NCI-H1694 (cell line): ENCODE measurements at places on chromosomes 2 and 18.

DNA sequence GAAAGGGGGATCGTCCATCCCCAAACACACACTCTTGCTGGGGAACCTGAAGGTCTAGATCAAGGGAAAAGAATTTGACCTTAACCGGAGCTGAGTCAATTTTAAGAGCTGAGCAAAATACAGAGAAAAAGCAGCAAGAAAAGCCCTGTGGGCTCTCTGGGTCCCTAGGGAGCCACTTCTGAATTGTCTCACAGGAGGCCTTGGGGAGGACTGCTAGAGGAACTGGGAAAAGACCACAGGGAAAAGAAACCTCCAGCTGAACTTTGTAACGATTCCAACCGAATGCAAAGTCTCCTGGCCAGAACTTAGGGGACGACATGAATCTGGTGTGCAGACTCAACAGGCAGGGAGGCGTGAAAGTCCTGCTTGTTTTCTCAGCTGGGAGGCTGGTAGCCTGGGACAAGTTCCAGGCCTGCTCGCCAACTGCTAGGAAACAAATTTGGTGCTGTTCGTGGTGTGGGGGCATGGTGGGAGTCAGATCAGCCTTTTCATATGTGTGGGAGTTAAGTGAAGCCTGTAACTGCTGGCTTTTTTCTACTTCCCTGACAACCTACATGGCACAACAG, 644.6 kb upstream of the CNTNAP5 start:
- no peak for DNase-seq

- DNase-seq, result peak; percentile 93
These were observed 66.8 kb upstream of the FZD7 start for GRCh38 chr2:201966691-201967438.

- DNase-seq, result no peak
These were observed 33.5 kb upstream of the IL1R1 start for GRCh38 chr2:102109016-102109415.

DNA sequence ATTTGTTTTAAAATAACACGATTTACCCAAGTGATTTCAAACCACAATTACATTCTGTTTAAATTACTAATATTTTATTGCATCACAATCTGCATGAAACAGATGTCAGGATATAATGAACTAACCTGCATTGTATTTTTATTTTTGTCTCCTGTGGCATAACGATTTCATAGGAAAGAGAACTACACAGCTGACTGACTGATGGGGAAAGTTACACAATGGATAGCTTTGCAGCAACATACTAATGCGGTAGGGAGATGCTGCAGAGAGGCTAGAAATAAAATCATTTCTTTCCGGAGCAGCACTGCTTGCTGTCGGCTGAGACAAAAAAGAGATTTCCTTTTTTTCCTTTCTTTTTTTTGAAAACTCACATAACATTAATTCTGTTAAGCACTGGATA, 36.9 kb downstream of the SCN1A start:
- DNase-seq, result no peak

DNA sequence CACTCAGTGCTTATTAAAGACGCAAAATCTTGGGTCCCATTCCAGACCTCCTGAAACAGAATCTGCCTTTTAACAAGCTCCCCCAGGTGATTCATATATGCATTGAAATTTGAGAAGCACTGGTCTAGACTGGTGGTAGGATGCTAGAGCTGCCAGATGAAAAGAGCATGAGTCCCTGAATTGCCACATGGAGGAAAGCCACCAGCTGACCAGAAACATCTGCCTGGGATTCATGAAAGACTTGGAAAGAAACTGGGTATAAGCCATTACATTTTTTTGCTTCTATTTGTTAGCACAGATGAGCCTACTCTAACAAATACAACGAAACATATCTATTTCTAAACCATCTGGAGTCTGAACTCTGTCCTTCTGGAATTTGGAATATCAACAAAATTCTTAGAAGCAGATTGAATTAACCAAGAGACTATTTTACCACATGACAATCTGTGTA, 228.9 kb downstream of the RBM43 start:
- DNase-seq, result peak; percentile 61

- DNase-seq, result no peak
These were observed at the start of gene ZBTB7C for GRCh38 chr18:48408727-48409590. ZBTB7C (minus strand) TSS chr18:48409383.

DNA sequence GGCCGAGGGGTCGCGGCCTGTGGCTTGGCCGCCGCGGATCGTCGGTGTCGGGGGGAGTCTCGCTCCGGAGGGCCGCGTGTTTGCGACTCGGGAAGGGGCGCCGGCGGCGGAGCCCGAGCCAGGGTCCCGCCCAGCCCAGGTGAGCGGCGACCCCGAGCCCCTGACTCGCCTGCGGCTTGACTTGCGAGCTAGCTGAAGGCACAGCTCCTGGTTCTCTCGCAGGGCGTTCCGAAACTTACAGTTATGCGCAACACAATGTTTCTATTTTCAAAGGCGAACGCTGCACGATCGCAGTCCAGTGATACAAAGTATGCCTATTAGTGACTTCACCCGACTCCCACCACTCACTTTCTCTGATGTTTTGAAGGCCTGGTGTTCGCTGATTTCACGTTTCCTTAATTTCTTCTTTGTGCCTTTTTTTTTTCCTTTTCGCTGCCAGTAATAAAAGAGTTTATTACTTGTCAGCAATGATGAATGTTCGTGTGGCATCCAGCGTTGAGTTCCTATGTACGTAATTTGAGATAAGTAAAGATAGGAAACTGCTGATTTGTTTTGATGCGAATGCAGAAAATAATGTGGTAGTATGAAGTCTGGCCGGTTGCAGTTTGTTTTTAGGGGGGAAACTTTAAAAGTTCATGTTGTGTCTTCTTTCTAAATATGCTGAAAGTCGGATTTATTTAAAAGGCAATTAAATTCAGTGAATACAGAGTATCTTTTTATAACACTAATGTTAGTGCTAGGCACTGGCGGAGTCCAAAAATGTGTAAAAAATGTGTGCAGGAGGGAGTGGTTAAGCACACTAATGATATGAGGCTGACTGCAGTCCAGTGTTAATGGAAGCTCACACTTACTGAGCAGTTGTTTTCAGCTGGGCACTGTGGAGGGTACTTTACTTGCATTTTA, 706 bp downstream of the UBXN2A start:
- peak; percentile 28 for DNase-seq

GRCh38 chr18:70047931-70048603, 100.4 kb upstream of the CD226 start:
- no peak for DNase-seq

- no peak for DNase-seq
These were observed 23.0 kb downstream of the STK39 start for GRCh38 chr2:168224346-168224745.

GRCh38 chr2:36287363-36288275, 68.0 kb upstream of the CRIM1 start:
- DNase-seq, result no peak

DNA sequence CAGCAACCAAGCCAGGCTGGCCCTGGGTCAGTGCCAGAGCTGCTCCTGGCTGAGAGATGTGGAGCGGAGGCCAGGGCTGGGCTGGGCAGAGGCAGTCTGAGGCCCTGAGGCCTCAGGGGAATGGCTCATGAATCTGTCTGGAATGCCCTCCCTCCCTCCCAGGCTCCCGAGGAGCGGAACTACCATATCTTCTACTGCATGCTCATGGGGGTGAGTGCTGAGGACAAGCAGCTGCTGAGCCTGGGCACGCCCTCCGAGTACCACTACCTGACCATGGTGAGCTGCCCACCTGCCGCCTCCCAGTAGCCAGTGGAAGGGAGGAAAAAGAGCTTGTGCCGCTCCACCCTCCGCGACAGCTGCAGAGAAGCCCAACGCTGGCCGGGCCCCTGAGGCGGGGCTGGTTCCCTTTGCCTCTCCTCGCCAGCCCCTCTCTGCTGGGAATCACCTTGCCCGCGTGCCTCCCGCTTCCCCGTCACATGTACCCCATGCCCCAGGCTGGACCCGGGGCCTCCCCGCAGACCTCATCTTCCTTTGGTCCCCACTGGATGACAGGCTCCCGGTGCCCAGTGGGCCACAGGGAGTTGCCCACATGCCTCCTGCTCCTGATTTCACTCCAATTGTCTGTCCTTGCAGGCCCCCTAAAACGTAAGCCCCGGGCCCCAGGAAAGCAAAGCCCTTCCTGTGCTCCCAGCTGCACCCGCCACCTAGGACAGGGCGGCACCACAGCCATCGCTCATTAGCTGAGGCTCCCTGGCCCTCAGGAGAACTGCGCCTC, 41.1 kb downstream of the MYO7B start:
- no peak for DNase-seq

DNA sequence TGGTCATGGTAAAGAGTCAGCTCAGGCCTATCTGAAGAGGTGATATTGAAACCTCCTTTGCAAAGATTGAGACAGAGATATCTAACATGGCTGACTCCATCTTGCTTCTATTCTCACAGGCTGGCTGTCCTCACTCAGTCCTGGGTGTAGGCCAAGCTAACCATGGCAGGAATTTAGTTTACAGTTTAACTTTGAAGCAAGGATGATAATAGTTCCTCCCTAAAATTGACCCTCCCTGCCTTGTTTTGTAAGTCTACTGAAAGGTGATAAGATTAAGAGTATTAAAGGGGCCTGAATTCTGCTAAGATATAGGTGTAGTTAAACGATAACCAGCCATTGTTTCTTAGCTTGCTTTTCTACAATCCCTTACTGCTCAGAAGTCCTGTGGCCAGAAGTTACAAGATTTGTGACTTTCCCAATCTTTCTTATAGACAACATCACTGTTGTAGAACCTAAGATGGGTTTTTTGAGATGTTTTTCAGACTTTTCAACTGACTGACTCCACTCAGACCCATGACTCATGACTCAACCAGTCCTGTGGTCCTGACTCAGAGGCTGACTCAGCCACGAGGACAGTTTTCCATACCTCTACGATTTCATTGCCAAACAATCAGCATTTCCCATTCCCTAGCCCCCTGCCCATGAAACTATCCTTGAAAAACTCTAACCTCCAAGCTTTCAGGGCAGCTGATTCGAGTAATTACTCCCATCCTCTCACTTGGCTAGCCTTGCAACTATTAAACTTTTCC, 195.7 kb upstream of the SESTD1 start:
- DNase-seq, result no peak

GRCh38 chr2:28366496-28367282, 26.0 kb upstream of the FOSL2 start:
- DNase-seq, result no peak
